Amniotic stem cell (primary cell): ENCODE measurements at places on chromosomes 11 and 22.

GRCh38 chr11:3195251-3196160 lies 23.1 kb downstream of the MRGPRG start:
- no peak for DNase-seq

DNA sequence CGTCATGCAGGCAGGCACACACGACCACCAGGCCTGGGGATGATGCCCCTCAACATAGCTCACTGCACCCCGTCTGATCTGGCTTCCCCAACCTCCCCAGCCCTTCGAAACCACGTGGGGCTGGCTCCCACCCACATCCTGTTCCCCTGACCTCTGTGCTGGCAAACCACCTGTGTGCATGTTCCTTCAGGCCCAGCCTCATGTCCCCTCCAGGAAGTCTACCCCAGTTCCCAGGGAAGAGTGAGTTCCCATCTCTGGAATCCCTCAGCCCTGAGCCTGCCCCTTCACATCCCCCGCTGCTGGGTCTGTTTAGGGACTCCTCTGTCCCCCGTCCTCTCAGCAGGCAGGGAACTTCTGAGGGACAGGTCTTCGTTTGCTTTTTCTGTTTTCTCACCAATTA lies 7.1 kb downstream of the SLC7A4 start:
- DNase-seq, result no peak

DNA sequence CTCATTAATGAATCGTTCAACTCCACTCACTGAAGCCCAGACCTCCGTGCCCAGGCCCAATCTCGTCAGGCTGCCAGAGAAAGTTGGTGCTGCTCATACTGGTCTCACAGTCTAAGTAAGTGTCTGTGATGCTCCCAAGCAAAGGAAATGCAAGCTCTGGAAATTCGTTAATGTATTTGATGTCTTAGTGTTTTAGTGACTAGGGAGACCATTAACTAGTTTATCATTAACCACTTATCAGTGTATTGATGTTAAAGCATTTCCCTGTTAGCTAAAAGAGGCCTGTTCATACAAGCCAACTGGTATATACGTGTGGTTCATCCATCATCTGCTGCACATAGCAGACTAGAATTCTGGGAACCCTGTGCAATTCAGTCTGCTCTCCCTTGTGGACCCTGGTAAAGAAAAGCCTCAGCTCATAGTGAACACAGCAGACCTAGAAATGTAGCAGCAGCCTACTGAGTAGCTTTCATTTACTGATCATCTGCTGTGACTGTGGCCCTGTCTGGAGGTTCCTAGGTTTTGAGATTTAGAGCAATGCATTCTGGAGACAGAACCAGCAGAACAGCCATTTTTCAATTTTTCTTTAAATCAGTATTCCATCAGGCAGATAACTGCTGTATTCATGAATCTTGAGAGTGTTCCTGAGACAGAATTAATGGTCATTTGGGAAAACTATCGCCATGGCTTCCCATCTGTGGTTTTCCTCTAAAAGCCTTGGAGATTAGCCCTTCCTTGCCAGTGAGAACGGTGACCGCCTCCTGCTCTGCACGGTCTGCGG lies 15.7 kb upstream of the AIFM3 start:
- DNase-seq, result no peak

GRCh38 chr11:126588630-126589491 lies 233.4 kb downstream of the ST3GAL4 start:
- DNase-seq, result no peak

- no peak for DNase-seq
Observed at GRCh38 chr11:33234397-33235190, 22.6 kb upstream of the HIPK3 start.

GRCh38 chr22:36107436-36107835 lies 53.1 kb downstream of the APOL3 start:
- no peak for DNase-seq
